PC-3 (cell line): ENCODE measurements at places on chromosomes 3 and 15.

GRCh38 chr3:195012571-195012970, 258.4 kb downstream of the XXYLT1 start:
- DNase-seq, result no peak

GRCh38 chr15:80819001-80819400, 39.8 kb downstream of the CEMIP start:
- no peak for DNase-seq

- DNase-seq, result no peak
These were observed 29.5 kb downstream of the TKT start for GRCh38 chr3:53226142-53226840.

- DNase-seq, result no peak
These were observed 9.6 kb downstream of the LSM3 start for GRCh38 chr3:14188041-14188754.
